ENCODE measurements at places on chromosomes 7 and 10. TPM values are rescaled to one million over a fixed set of nuclear protein-coding genes. Genes with fewer than 3 reads are reported as not detected.

PTPRE gene
- 31.3 TPM for total RNA-seq

VPS37D gene
- 0.95 TPM for total RNA-seq

SPACDR gene
- total RNA-seq: 5.4 TPM

GSTO2 gene
- total RNA-seq: 6.8 TPM

TMEM196 gene
- not detected for total RNA-seq

TRIP6 gene
- 28.3 TPM for total RNA-seq

HNRNPH3 gene
- total RNA-seq: 139 TPM

GAD2 gene
- total RNA-seq: not detected

HOXA10 gene
- total RNA-seq: 0.19 TPM

FOXI2 gene
- total RNA-seq: not detected

KCNH2 gene
- total RNA-seq: 0.77 TPM

SLK gene
- 25.1 TPM for total RNA-seq

ENKUR gene
- total RNA-seq: not detected

AGFG2 gene
- 53.7 TPM for total RNA-seq

ACSL5 gene
- total RNA-seq: 49.5 TPM

WEE2 gene
- not detected for total RNA-seq

CTBP2 gene
- 2.5 TPM for total RNA-seq

EN2 gene
- not detected for total RNA-seq

SKIDA1 gene
- 0.41 TPM for total RNA-seq

SP4 gene
- total RNA-seq: 23.7 TPM

MCM10 gene
- 53.2 TPM for total RNA-seq

METTL2B gene
- total RNA-seq: 33.9 TPM

PPP1R3A gene
- total RNA-seq: not detected

PPIF gene
- 102 TPM for total RNA-seq

FAM20C gene
- total RNA-seq: not detected

EPO gene
- total RNA-seq: 0.19 TPM

RSU1 gene
- total RNA-seq: 53.1 TPM

Data from activated T-cell treated with anti-CD3 and anti-CD28 coated beads, Interleukin-2, amount 50 U/mL, for 72 hours (primary cell).